ENCODE measurements at places on chromosomes 7 and 10. TPM values are rescaled to one million over a fixed set of nuclear protein-coding genes. Genes with fewer than 3 reads are reported as not detected.

DNA sequence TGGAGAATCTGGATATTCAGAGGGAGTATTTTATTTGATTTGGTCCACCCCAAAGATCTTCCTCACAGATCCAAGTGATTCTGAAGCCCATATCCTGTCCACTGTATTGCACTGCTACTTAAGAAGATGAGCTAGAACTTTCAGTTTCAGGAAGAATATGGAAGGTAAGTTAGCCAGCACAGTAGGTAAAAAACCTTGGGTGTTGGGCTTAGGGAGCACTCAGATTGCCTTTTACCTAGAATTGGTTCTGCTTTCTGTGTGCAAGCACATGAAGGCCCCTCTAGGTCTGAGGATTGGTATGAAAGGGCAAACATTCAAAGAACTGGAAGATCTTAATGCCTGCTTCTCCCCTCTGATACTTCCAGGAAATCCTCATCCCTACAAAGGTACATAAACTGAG is 146.7 kb upstream of the COL1A2 start:
- no peak for DNase-seq

GRCh38 chr10:31346953-31347352 is 27.9 kb downstream of the ZEB1 start:
- no peak for DNase-seq

- DNase-seq = no peak
Measured at GRCh38 chr10:66398669-66399068, 527.2 kb upstream of the LRRTM3 start.

HOXA5 gene
- total RNA-seq = 26.6 TPM

Data from mucosa of descending colon (tissue), 3 donors.